ENCODE measurements at places on chromosomes 2 and 18.

DNA sequence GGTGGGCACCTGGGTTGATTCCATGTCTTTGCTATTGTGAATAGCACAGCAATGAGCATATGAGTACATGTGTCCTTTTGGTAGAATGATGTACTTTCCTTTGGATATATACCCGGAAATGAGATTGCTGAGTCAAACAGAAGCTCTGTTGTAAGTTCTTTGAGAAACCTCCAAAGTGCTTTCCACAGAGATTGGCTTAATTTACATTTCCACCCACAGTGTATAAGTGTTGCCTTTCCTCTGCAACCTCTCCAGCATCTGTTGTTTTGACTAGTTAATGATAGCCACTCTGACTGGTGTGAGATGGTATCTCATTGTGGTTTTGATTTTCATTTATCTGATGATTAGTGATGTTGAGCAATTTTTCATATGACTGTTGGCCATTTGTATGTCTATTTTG is 194.8 kb downstream of the ZNF804A start:
- DNase-seq: no peak

GRCh38 chr2:1970341-1970740 is 226.0 kb upstream of the PXDN start:
- no peak for DNase-seq

DNA sequence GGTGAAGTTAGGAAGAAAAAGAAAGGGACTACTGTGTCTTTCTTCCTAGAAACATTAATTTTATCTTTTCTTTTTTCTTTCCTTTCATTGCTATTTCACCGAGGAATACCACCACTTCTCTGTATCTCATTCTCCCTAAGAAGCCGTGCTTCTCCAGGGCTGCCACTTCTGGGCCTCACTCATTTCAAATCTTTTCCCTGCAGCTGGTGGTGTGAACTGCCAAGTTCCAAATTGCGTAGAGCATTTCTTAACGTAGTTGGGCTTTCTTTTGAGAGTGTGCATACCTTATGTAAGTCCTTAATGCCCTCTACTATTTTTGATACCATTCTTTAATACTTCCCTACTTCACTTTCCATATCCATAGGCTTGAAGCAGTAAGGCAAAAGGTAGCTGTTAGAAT is 66.7 kb upstream of the CYP1B1 start:
- DNase-seq: no peak

GRCh38 chr2:209614690-209615369 is 156.8 kb upstream of the UNC80 start:
- DNase-seq: no peak

DNA sequence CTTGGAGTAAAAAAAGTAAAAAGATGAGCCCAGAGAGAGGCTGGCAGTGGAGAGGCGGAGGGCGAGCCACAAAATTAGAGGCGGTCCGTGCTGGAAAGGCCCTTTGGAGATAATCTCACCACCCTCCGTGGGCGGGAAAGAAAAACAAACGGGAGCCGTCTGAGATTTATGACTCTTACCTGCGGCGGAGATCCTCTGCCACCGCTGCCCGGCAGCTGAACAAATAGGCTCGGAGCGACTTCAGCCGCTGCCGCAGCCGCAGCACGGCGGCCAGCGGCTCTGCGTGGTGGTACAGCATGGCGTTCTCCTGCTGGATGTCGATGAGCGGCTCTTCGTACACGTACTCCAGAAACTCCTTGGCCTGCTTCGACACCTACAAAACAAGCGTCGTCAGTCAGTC is 94.6 kb downstream of the PLEKHM3 start:
- DNase-seq: no peak

DNA sequence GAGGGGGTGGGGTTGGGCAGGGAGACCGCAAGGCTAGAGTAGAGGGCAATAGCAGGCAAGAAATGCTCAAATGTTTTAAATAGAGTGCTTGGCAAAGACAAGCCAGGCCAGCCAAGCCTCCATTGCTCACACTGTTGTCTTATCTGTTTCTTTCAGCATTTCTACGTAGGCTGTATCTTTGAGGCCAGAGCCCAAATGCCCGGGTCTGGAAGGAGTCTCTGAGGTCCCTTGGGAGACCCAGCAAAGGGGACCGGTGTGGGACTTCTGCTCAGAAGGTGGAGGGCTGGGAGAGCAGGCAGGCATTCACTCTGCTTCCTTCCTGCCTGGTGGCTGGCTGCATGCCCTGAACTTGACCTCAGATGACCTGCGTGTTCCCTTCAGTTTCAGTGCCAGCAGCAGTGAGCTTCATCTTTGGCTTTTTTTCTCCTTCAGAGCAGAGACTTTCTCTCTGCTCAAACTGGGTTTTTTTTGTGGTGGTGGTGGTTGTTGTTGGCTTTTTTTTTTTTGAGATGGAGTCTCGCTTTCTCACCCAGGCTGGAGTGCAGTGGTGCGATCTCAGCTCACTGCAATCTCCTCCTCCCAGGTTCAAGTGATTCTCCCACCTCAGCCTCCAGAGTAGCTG is 13.7 kb upstream of the TET3 start:
- DNase-seq: no peak

DNA sequence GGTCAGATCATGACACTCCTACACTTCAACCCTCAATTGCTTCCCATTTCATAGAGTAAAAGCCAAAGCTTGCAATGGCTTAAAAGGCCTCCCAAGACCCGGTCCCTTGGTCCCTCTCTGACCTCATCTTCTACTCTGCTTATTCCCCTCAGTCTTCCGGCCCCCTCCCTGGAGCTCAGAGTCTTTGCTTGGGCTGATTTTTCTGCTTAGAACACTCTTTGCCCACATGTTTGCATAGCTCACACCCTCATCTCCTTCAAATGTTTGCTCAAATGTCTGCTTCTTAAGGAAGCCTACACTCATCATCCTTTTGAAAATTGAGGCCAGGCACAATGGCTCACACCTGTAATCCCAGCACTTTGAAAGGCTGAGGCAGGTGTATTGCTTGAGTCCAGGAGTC is 65.6 kb upstream of the CAPN13 start:
- no peak for DNase-seq

- DNase-seq: peak; percentile 68
Measured at GRCh38 chr2:183037553-183038340, 510 bp downstream of the NCKAP1 start.

GRCh38 chr18:33951031-33951430 is 273.7 kb downstream of the NOL4 start:
- no peak for DNase-seq

- no peak for DNase-seq
Measured at GRCh38 chr2:191786694-191787093, 60.2 kb downstream of the CAVIN2 start.

- DNase-seq: no peak
Measured at GRCh38 chr2:124450481-124450880, 425.4 kb downstream of the CNTNAP5 start.

- DNase-seq: no peak
Measured at GRCh38 chr2:105144941-105145300, 96.6 kb upstream of the GPR45 start.

DNA sequence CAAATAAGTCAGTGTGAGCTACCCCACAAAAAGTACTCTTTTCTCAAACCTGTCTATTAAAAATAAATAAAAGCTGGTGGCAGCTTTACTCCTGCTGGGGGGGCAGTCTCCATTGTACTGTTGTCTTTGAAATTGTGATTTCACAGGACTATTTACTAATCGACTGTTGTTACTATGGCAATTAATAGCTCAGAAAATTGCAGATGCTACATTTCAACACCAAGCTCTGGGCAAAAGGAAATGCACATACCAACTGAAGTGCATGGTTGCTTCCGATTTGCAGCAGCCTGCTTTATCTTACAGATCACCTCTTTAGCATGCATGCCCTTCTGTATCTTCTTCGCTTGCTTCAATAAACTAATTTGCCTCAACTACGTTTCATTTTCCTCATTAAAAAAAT is 117.6 kb upstream of the DAPL1 start:
- no peak for DNase-seq

DNA sequence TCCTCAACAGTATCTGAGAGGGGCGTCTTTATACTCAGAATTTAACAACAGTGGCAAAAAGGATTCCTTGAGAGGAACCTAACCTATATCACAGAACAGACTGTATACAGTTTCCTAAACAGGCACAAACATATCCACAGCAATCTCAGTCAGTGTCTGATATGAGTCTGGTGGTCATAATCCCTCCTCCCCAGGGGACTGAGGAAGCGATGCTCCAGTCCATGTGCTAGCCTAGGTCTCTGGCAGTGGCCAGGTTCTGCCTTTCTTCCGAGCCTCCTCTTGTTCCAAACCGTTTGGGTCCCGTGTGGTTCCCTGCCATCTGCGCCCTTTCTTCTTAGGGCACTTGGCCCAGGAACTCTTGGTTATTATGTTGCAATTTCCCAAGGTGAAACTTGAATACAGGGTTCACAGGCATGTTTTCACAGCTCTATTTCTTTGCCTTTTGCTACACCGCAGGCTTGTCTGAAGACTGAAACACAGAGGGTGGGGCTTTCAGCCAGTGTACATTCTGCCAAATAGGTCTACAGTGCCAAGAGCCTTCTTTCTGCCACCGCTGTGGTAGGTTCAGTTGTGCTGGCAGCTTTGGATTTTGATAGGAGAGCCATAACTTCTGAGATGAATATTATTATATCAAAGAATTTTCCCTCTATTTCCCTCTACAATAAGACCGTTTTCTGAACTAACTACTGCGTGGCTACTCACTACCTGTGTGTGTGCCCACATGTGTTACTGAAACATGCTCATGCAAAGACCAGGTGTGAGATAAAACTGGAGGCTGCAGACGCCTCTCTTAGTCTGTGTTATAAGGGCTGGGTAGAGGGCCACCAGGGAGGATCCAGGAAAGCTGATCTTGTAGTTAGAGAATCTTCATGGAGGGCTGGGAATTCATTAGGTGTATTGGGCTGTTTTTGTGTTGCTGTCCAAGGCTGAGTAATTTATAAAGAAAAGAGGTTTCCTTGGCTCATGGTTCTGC is 75.0 kb upstream of the HAAO start:
- DNase-seq: no peak

Measured in cortex of kidney (tissue), 1 donor.